ENCODE measurements at places on chromosomes 16 and 17.

DNA sequence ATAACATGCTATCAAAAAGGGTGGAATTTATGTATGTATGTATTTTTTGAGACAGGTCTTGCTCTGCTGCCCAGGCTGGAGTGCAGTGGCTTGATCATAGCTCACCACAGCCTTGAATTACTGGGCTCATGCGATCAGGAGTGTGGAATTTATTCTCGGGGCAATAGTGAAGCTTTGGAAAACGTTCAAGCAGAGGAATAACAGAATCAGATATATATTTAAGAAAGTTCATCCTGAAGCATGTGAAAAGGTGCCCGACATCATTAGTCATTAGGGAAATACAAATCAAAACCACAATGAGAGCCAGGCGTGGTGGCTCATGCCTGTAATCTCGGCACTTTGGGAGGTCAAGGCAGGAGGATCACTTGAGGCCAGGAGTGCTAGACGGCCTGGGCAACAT, 7.7 kb upstream of the ITGAE start:
- no peak for DNase-seq

GRCh38 chr17:50927287-50927686, 61.1 kb upstream of the TOB1 start:
- DNase-seq = no peak

DNA sequence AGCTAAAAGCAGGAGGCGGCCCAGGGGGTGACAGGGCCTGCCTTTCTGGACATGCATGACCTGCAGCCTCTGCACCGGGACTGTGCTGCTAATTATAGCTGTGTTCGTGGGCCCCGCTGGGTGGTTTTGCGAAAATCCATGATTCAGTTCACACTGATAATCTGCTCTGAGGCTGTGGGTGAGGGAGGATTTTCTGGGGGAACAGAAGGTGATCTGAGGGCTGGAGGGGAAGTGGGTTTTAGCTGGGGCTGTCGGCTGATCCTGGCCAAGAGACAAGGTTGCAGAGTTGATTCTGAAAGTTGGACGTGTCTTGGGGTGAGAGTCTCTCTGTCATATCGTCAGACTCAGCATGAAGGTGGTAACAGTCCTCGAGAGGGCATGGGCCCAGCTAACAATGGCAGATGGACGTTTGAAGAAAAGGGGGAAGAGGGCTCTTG, 187.5 kb upstream of the ZNF469 start:
- no peak for DNase-seq

DNA sequence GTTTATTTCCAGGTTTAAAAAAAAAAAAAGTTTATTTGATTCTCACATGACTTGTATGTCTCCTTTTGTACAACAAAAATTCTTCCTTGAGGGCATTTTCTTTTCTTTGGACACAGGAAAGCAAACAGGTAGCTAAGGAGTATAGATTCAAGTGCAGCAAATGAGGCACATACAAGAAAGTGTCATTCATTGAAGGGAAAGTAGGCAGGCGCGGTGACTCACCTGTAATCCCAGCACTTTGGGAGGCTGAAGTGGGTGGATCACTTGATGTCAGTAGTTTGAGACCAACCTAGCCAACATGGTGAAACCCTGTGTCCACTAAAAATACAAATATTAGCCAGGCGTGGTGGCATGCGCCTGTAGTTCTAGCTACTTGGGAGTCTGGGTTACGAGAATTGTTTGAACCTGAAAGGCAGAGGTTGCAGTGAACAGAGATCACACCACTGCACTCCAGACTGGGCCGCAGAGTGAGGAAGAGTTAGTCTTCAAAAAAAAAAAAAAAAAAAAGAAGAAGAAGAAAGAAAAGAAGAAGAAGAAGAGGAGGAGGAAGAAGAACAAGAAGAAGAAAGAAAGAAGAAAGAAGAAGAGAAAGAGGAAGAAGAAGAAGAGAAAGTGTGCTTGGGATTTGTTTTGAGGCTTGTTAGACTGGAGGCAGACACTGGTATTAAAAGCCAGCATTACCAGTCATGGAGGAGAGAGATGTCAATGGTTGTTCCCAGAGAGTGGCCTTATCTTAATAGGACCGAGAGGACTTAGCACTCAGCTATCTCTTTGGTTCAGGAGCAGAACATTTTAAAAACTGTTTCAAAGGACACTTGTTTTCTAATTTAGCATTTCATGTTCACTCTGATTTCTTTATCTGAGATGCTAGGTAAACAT, 19.7 kb downstream of the GINS3 start:
- DNase-seq = no peak

DNA sequence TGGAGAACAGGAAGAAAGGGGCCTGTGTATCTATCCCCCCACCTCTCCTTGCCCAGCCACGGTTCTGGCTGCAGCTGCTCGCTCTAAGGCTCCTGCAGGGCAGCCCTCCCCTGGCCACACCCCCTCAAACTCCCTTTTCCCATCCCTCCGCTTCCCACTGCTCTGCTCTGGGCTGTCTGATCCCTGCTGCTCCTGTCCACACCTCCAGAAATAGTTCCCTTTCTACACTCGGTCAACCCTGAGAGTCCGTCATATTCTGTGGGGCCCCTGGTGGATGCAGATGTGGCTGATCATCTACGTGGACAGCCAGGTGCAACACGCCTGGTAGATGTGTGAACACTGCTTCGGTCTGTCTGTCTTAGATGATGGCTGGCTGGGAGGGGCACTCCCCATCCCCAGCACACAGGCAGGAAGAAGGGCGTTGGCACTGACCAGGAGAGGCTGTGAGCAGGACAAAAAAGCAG, 19.3 kb upstream of the KRT19 start:
- DNase-seq = no peak

GRCh38 chr16:84752600-84752999, 52.8 kb downstream of the USP10 start:
- no peak for DNase-seq

DNA sequence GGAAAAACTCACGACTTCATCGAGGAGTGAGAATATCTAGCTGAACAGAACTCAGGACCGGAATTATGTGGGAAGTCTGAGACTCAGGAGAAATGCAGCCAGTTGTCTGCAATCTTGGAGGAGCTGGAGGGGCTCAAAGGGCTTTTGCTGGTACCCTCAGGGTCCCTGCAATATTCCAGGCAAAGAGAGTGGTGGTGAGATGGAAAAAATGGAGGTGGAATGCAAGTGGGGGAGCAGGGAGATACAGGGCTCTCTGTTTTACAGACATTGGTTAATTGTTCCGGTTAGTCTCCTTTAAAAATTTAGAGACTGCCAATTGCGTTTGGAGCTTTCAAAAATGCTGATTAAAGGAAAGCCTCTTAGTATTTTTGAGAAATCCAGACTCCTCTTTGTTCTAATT, 18.2 kb upstream of the HP start:
- DNase-seq = no peak

- no peak for DNase-seq
Measured at GRCh38 chr16:60302261-60302660, 1568.1 kb upstream of the GOT2 start.

GRCh38 chr16:64417711-64418227, 704.1 kb downstream of the CDH11 start:
- no peak for DNase-seq

DNA sequence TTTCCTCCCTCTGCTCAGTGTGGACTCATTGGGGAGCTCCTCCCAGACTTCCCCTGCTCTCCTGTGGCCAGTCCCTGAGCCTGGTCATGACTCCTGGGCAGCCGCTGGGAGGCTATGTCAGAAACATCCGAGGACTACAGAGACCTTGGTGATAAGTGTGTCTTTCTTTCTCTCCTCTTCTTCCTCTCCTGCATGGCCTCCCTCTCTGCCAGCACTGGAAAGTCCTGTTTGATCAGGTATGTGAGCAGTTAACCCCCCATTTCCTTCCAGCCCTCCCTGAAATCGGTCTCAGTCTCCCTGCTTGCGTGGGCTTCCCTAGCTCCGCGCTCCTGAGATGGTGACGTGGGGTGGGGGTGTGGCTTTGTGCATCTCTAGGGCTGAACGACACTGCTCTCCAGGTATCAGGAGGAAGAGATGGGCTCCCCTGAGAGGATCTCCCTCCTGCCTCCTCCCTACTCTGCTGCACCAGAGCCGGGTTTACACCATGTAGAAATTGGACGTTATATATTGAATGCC, 2.1 kb downstream of the RHBDL3 start:
- no peak for DNase-seq

- no peak for DNase-seq
Measured at GRCh38 chr17:69335058-69335457, 8.1 kb upstream of the ABCA5 start.

DNA sequence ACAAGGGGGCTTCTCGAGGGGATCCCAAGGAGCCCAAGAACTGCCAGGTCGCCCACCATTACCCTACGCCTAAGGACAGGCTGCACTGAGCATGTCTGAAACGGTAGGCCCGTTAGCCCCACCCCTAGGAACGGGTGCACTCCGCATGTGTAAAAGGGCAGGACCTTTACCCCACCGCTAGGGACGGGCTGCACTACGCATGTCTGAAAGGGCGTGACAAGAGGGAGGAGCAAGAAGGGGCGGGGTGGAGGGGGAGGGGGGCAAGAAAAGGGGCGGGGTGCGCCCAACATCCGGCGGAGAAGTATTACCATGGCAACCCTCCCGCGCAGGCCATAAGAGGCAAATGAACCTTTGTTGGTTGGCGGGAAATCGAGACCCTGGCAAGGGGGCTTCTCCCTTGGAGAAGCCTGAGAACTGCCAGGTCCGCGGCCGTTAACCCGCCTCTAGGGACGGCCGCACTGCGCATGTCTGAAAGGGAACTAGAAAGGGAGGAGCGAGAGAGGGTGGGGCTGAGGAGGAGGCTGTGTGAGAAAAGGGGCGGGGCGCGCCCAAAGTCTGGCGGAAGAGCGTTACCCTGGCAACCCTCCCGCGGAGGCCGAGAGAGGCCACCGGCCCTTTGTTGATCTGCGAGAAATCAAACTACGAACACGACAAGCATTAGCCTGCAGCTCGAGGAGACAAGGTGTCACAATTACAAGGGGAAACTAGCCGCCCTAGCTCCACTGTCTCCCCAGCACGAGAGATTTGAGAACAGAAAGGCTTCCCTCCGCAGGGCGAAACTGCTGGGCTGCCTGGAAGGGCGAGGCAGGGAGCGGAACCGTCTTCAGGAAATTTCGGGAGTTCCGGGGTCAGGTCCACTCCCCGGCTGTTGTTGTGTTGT, 2046.8 kb downstream of the TP53TG3F start:
- no peak for DNase-seq
